ENCODE measurements at places on chromosomes 1 and 21. TPM values are rescaled to one million over a fixed set of nuclear protein-coding genes. Genes with fewer than 3 reads are reported as not detected.

DNA sequence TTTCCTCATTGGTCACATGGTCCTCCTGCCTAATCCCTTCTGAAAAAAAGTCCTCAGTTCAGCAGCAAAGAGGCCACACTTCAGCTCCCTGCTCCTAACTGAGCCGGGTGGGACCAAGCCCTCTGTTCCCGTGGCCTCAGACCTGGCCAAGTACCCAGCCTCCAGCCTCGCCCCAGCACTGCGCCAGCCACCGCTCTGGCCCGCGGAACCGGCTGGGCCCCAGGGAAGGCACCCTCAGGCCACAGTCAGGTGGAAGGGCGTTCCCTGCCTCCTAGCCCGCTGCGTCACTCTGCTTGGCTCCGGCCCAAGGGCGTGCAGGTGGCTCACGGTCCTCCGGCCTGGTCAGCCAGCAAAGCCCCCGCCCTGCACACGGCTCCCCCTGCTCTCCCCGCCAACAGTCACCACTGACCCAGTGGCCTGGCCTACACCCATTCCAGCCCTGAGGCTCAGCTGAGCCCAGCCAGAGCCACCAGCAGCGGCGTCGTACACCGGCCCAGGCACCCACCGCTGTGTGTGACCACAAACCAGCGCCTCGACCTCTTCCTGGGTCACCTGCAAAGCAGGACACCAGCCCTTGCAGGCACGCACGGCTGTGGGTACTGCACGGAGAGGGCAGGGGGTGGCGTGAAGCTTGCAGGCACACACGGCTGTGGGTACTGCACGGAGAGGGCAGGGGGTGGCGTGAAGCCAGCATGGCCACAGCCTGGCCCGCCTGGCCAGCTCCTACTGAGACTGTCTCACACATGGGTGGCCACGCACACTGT, 19.4 kb downstream of the NADK start:
- peak; percentile 95 for DNase-seq

Gene BROX
- total RNA-seq = 20.9 TPM

- peak; percentile 55 for DNase-seq
These were observed 15.6 kb upstream of the RAP1A start for GRCh38 chr1:111603979-111604378.

DNA sequence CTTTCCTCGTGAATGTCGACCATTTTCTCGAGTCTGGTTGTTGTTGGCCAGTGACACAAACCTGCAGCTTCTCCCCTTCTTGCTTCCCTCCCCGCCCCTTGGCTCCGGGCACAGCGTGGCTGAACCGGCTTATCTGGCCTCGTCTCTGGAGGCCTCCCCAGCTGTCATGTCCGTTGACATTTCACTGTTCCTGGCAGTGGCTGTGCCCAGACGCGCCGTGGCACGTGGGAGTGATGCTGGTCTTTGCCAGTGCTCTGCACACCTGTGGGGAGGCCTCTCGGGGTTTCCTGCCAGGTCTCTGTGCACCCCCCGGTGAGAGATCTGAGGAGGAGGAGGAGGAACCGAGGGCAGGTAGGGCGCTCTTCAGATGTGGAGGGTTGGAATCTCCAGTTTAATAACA, 23.7 kb downstream of the SKI start:
- no peak for DNase-seq

GRCh38 chr1:156052862-156053767, 483 bp downstream of the UBQLN4 start:
- DNase-seq = peak; percentile 68

Gene TMOD4
- total RNA-seq = not detected

GRCh38 chr1:217088011-217088410, 364.8 kb upstream of the ESRRG start:
- DNase-seq = no peak

DNA sequence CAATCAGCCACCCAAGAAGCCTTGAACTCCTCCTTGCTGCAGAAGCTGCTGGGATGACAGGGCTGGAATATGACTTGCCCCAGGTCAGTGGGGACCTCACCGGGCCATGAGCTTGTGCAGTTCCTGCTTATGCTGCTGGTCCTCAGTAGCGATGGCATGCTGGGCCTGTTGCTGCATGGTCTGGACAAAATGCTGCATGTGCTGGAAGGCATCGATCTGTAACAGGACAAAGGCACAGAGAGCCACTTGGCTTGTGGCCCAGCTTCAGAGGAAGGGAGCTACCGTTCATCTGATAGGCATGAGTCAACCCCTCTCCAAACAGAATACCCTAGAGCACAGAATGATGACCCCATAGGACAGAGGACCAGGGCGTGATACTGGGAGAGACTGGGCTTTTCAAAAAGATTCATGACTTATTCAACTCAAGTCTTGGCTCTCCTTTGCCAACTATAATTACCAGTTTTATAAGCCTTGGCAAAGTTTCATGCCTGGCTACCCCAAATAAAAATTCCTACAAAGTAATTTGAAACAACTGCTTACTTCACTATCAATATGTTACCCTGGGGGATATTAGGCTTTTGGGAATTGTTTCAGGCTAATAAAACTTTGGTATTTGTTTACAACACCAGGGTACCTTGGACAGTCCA, 34.7 kb upstream of the EXOSC10 start:
- DNase-seq = no peak

GRCh38 chr21:19490481-19490880, 1086.9 kb upstream of the TMPRSS15 start:
- DNase-seq = no peak

GRCh38 chr1:230930986-230931385, 47.7 kb downstream of the TTC13 start:
- DNase-seq = no peak

- DNase-seq = no peak
These were observed 4.1 kb downstream of the FLVCR1 start for GRCh38 chr1:212862111-212862690.

Gene SGIP1
- total RNA-seq = 1.4 TPM

Gene GBP6
- total RNA-seq = not detected

DNA sequence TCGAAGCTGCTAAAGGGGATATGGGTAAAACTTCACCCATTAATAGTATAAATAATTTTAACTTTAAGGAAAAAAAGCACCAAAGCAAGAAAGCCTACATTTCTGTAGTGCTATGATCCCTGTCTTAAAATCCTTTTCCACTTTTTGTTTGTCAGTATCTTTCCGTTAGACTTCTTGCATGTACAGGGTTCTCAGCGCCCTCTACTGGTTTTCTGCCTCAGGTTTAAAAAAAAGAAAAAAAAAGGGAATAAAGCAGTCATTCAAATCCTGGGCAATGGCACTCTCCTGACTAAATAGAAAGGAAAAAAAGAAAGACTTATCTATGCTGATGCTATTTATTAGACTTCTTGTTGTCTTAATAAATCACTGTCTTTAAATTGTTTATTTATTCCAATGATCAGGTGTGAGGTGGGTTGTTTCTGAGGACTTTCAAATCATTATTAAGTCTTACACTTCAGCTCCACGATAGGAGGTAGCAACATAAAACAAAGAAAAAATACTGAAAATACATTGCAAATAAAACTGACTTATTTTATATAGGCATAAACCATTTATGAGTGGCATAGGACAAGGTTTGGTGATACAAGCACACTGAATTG, 475.4 kb upstream of the NR5A2 start:
- peak; percentile 14 for DNase-seq

DNA sequence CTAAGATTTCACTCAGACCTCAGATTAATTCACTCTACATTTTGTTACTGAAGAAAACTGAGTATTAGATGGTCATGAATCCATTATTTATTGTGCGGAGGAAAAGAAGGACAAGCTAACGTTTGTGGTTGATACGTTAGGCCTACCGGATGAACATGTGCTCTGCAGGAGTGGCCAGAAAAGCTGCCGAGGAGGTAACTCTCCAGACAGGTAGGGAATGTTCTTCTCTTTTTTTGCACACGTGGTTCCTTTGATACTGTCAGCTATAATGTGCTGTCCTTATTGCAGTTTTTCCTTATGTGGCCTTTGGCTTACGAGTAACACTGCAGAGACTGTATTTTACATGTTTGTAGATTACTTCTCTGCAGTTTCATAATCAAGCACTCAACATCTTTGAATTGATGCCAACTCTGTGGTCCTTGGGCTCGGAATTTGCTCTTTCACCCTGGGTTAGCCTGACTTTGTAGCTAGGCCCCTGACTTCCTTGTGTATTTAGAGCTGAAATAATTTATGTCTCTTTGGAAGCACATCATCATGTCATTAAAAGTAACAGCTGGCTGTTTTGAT, 13.6 kb downstream of the MTR start:
- DNase-seq = no peak

DNA sequence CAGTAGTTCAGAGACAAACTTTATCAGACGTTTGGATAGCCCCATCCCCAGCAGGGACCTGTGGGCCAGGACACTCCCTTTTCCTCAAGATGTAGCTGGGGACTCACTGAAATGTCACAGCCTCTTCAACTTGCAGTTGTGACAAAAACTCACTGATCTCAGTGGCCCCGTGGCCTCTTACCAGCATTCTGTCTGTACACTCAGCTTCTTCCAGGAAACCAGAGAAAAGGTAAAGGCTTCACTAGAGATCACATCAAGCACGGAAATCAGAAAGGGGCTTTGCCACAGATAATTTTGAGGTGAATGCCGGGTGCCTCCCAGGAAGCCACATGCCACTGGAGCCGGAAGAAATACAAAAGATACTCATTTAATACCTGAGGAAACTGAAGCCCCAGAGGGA, 122.2 kb downstream of the CCDC185 start:
- no peak for DNase-seq

- DNase-seq = no peak
These were observed 516 bp downstream of the TBX15 start for GRCh38 chr1:118987468-118988185.

GRCh38 chr1:173014160-173014559, 36.6 kb downstream of the TNFSF18 start:
- DNase-seq = no peak

DNA sequence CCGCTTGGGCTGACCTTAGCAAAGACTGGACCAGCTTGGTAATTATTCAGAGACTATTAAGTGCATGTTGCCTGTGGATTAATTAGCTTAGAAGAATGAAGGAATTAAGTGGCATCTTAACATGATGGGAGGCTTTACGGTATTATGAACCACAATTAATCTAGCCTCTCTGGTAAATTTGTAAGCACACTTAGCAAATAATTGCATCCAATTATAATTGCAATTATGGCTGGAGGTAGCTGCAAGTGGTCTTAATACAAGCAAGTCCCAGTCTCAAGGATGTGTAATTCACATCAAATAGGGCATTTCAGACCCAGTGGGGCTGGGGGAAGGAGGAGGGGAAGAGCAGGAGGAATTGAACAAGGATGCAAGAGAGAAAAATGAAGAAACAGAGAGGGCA, 151.6 kb downstream of the CNIH3 start:
- no peak for DNase-seq

GRCh38 chr1:23557471-23558124, 1.7 kb downstream of the ID3 start:
- DNase-seq = no peak

- DNase-seq = no peak
These were observed 3.8 kb upstream of the RWDD3 start for GRCh38 chr1:95230256-95230655.

DNA sequence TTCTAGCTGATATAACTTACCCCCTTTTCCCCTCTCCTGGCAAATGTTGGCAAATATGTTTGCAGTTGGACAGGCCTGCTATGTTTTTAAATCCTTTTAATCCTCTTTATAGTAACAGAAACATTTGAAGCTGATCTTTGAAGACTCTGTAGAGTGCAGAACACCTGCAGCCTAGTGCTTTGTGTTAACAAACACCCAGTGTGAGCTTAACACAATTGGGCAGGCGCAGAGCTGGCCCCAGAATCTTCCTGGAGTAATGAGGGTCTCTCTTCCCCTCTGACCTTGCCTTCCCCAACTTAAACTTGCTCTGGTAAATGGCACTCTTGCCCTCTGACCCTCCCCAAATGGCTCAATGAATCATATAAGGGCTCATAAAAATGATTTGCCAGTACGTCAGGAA, 247.9 kb upstream of the LYPLAL1 start:
- no peak for DNase-seq

DNA sequence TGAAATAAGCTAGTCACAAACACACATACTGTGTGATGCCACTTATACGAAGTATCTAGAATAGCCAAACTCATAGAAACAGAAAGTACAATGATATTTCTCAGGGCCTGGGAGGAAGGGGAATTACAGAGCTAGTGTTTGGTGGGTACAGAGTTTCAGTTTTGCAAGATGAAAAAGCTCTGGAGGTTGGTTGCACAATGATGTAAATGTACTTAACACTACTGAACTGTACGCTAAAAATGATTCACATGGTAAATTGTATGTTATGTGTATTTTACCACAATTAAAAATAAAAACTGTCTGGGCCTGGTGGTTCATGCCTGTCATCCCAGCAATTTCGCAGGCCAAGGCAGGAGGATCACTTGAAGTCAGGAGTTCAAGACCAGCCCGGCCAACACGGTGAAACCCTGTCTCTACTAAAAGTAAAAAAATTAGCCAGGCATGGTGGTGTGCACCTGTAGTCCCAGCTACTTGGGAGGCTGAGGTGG, 15.3 kb upstream of the FHAD1 start:
- DNase-seq = no peak

- no peak for DNase-seq
These were observed 102.3 kb upstream of the TIAM1 start for GRCh38 chr21:31446226-31446855.

Gene TMEM79
- total RNA-seq = 4.1 TPM

Gene TSPEAR
- total RNA-seq = not detected

- DNase-seq = no peak
These were observed 24.8 kb upstream of the ITPKB start for GRCh38 chr1:226763905-226764264.

DNA sequence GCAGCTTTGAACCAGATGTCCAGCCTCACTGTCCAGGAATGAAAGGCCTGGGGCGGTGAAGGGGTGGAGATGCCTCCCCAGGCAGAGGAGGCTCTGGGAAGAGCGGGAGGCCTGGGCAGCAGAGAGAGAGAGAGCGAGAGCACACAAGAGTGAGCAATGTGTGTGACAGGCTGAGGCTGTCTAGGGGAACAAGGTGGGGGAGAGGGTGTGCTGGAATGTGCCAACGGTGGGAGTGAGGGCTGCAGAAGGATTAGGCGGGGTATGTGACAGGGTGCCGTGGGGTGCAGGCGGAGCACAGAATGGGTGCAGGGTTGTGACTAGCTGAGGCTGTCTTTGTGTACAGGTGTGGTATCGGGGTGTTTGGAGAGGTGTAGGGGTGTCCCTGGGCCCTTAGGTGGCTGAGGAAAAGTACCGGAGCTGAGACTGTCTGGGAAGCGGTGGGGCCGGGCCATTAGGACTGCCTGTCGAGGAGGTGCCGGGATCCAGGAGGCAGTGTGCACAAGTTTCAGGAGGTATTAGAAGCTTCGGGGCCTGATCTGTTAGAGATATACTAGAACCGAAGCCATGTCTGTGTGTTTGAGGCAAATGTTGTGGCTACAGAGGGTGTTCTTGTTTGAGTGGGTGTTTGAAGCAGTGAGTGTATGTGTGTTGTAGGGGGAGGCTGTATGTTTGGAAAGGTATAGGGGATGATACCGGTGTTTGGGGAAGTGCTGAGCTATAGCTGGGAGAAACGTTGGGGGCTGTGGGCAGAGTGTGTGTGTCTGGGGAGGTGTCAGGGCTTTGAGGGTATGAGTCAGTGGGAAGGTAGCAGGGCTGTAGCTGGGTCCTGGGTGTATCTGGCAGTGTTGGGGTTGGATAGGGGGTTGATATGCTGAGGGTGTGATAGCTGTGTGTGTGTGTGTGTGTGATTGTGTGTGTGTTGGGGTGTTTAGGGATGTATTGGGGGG, 9.1 kb downstream of the AHDC1 start:
- DNase-seq = no peak

GRCh38 chr1:231507476-231508355, 20.8 kb upstream of the TSNAX start:
- no peak for DNase-seq

Gene F13B
- total RNA-seq = not detected

- no peak for DNase-seq
These were observed 9.4 kb downstream of the RUSC1 start for GRCh38 chr1:155329980-155330598.

All from transverse colon (tissue), 4 donors.